Stimulated activated CD8-positive, alpha-beta memory T cell treated with anti-CD3 and anti-CD28 coated beads, Interleukin-7, amount 100 ng/mL, for 48 hours (primary cell): ENCODE measurements at places on chromosomes 5 and 9.

GRCh38 chr5:159212657-159213462 is 3.5 kb upstream of the RNF145 start:
- DNase-seq: no peak

DNA sequence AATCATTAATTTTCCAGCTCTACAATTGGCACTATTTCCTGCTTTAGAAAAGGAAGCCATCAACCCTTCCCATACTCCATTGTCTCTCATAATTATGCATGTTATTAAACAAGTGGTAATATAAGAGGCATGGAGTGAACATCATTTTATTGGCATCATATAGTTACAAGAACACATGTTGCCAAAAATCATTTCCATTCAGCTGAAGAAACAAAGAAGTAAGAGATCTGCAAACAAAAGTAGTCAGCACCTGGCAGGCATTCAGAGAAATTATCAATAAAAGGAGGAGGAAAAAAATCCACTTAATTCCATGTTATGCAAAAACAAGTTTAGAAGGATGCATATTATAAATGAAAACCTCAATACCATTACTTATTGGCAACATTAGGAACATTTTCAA is 1208.2 kb upstream of the C9orf72 start:
- no peak for DNase-seq

GRCh38 chr5:114305402-114306207 is 56.3 kb upstream of the KCNN2 start:
- no peak for DNase-seq

DNA sequence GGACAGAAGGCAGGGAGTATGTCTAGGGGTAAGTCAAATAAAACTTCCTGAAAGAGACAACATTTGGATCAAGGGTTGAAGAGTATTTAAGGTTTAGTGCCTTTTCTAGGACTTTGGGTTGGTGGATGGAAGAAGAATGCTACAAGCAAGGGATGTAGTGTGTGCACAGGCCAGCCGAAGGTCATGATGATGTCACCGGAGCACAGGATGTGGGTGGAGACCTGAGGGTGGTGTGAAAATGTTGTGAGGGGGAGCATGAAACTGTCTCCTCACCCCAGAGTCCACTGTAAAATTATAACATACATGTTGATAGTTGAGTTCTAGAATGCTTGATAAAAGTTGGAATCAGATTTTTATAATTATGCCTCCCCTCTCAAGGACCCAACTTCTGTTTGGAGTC is 553.3 kb upstream of the SGCD start:
- DNase-seq: no peak

DNA sequence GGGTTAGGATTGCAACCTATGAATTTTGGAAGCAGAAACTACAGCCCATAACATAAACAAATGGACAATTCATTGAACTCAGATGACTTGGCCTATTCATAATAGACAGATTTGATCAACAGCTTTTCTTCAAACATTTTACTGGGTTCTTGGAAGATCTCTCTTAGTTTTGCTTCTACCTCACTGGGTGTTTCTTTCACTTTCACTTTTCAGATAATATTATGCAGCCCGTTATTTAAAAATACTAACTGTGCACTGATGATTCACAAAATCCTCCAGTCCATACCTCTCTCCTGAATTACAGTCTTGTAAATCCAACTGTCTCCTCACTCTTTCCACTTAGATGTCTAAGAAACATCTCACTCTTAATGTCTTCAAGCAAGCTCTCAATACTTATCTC is 183.5 kb upstream of the IRX1 start:
- DNase-seq: no peak
